EL (cell line): ENCODE measurements at places on chromosomes 1 and 21.

- peak; percentile 17 for DNase-seq
These were observed 37.8 kb downstream of the LPAR3 start for GRCh38 chr1:84855168-84855567.

DNA sequence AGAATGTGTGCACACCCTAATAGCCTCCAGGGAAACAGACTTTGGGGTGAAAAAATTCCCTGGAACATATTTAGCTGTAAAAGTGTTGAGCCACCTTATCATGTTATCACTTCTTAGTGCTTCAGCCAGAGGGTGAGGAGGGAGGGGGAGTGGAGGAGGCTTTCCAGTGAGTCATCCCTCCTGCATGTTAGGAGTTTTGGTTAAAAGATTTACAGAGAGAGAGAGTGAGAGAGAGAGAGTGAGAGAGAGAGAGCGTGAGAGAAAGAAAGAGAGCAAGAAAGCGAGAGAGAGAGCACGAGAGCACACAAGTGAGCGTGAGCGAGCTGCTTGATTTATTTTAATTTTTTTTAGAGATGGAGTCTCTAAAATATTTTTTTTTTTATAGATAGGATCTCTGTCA is 13.5 kb upstream of the CACNA1E start:
- DNase-seq = peak; percentile 71

GRCh38 chr21:35611708-35612132 is 448.6 kb downstream of the SETD4 start:
- peak; percentile 69 for DNase-seq

GRCh38 chr1:188355082-188355481 is 1526.3 kb downstream of the PLA2G4A start:
- no peak for DNase-seq

GRCh38 chr1:113895961-113896360 is 8.6 kb upstream of the BCL2L15 start:
- DNase-seq = no peak

DNA sequence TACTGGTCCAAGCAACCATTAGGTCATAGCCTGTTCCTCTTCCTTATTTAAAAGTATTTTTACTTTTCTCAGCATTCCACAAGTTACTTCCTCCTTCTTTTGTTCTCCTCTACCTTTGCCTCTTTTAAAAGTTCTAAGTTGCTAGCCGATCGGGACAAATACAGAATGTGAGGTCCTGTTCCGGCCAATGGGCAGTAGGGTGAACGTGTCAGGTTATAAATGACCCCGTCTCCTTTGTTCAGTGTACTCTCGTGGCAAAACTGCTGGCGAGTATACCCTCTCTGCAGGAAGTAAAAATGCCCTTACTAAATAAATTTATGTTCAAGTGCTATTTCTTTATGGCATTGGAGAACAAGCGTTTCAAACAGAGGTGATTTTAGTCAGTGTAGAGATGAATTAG is 2.5 kb downstream of the ADCY10 start:
- no peak for DNase-seq

- DNase-seq = no peak
These were observed 38.5 kb upstream of the C1orf105 start for GRCh38 chr1:172381946-172382345.

DNA sequence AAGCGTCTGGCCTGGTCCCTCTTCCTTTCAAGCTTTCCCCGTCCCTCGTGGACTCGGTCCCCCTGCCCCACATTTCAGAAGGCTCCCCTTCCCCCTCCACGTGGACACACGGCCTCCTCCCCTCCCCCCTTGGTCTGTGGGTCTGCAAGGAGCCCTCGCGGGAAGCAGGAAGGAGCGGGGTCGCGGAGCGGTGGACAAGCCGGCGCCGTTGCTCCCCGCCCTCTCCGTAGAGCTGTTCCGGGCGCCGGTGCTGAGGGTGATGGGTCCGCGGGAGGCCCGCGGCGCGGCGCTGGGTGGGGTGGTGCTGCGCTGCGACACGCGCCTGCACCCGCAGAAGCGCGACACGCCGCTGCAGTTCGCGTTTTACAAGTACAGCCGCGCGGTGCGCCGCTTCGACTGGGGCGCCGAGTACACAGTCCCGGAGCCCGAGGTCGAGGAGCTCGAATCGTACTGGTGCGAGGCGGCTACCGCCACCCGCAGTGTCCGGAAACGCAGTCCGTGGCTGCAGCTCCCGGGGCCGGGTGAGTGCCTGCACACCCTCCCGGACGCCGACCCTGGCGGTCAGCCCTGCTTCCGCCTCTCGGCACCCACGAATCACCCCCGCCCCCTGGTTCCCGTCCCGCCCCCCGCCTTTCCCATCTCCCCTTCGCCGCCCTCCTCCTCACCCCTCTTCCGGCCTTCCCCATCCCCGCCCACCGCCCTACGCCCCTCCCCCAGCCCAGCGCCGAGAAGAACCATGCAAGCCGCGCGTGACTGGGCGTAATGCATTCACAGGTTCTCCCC is 5.3 kb downstream of the FCRLB start:
- peak; percentile 92 for DNase-seq

DNA sequence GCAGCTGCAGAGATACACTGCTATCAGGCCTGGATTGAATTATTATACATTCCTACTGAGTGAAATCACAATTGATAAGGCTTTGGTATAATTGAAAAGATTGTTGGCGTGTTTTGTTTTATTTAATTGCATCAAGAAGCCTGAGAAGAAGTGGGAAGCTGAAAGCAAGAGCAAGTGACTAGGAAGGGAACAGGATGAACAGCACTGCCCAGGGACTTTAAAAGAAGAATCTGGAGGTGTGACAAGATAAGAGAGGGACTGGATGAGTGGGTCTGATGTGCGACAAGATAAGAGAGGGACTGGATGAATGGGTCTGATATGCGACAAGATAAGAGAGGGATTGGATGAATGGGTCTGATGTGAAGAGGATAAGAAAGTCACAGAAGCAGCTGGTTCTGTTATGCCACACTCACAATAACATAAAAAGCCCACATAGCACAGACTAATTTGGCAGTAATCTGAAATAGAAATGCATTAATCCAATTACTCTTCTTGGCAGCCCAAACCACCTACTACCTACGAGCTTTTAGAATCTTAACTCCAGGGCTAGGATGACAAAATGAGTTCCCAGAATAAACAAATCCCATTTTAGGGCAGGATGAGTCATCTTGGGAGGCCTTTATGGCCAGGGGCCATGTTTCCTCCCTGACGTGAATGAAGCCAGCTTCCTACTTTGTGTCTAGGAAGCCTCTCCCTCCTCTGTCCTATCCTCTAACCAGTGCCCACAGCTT is 129.7 kb downstream of the DUSP10 start:
- peak; percentile 91 for DNase-seq

DNA sequence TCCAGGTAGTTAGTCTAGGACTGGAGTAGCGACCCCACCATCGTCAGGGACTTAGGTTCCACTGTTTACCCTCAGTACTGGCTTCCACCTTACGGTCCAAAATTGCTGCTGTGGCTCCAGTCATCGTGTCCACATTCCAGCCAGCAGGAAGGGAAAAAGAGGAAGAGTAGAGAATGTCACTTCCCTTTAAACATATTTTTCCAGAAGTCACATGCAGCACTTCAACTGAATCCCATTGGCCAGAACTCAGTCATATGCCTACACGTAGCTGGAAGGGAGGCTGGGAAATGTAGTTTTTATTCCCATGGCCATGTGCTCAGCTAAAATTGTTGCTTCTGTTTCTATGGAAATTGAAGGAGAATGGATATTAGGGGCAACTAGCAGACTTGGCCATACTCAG is 84.1 kb upstream of the SELENON start:
- no peak for DNase-seq

- no peak for DNase-seq
These were observed 186.3 kb upstream of the USP25 start for GRCh38 chr21:15543473-15543872.

GRCh38 chr21:42575111-42575510 is 61.5 kb downstream of the SLC37A1 start:
- DNase-seq = no peak

DNA sequence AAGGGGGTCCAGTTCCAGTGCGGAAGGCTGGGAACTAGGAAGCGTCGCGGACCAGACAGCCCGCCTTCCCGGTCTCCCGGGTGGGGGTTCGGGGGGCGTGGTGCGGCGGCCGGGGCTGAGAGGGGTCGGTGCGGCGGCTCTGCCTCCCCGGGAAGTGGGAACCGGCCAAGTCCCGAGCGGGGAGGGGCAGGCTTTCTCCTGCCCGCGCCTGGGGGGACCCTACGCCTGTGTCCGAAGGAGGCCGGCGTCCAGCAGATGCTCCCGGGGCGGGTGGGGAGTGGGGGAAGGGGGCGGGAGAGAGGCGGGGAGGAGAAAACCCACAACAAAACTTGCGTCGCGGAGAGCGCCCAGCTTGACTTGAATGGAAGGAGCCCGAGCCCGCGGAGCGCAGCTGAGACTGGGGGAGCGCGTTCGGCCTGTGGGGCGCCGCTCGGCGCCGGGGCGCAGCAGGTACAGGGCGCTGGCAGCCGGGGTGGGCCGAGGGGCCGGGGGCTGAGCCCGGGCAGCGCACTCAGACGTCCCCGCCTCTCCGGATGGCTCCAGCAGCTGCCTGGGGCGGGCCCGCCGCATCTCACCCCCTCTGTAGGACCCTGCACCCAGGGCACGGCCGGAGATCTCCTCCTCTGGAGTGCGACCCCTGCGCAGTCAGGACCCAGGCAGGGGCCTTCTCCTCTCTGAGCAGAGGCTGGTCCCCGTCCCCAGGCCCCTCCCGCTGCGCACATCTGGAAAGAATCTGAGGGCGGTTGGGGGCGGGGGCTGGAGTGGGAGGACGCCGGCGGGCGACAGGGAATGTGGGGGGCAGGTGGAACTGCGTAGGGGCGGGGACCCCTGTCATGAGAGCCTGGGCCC is at the start of gene PODN:
PODN (plus strand) TSS at position 355 of the 849 bp plus-strand sequence. CDS start 7,643 bp downstream, outside the sequence.
- DNase-seq = peak; percentile 40

DNA sequence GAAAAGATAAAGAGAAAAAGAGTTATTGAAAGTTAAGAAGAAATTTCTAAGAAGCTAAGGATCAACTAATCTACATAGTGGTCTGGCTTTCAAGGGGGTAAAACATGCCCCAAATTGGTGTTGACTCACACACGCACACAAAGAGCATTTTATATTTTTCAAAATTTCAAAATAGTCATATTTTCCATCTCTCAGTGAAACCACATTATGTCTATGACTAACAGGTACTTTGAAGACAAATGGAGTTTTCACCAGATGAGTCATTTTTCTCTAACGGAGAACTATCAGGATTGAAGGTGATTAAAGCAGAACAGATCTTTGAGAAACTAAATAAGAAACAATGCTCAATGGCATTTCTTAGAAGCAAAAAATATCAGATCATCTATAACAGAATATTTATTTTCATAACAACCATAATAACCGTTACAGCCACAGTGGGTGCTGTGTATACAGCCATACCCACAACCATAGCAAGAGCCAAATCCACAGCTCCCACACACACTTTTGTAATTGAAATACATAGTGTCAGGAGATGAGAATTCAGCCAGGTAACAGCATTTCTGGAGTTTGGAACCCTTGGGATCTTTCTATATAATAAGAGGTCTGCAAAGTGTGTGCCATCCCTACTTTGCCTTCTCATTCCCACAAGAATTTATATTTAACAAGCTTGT is at the start of gene KRTAP21-3:
KRTAP21-3 (minus strand) TSS at position 539 of the 671 bp plus-strand sequence; CDS start at position 521, 18 bp downstream.
- no peak for DNase-seq

GRCh38 chr1:22117238-22117637 is 25.7 kb downstream of the WNT4 start:
- no peak for DNase-seq

- no peak for DNase-seq
These were observed 822 bp upstream of the ELOVL1 start for GRCh38 chr1:43368646-43369020.

- DNase-seq = no peak
These were observed 196.4 kb downstream of the PLPP3 start for GRCh38 chr1:56382929-56383328.

- no peak for DNase-seq
These were observed 60.0 kb upstream of the TLR5 start for GRCh38 chr1:223203034-223203408.

GRCh38 chr1:36328088-36328480 is 4.6 kb upstream of the EVA1B start:
- no peak for DNase-seq

- peak; percentile 78 for DNase-seq
These were observed 95.3 kb downstream of the ABCA4 start for GRCh38 chr1:94025383-94026340.

- DNase-seq = peak; percentile 86
These were observed at the start of gene GOLT1A for GRCh38 chr1:204213668-204214662. GOLT1A (minus strand) TSS chr1:204213988; CDS start chr1:204213906, 82 bp downstream.

- DNase-seq = peak; percentile 56
These were observed 36.3 kb upstream of the CITED4 start for GRCh38 chr1:40898431-40898901.

GRCh38 chr1:244862354-244862698 is 2.0 kb downstream of the HNRNPU start:
- no peak for DNase-seq

DNA sequence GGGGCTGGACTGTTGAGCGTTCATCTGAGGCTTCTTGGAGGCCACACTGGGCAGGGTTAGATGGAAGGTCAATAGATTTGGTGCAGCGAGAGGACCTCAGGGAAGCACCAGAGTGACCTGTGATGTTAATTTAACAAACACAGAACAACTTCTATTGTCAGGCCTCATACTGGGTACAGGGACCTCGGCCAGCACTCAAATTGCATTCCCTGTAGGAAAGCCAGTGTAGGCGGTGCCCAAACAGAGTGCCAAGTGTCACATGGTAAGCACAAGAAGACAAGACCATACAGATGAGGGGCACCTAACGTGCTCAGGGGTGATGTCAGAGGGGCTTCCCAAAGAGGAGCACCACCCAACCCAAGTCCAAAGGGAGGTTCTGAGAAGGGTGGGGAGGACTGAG is 1.3 kb downstream of the TMEM269 start:
- DNase-seq = no peak

- DNase-seq = no peak
These were observed 4.0 kb downstream of the DIRAS3 start for GRCh38 chr1:68046423-68046822.

GRCh38 chr1:22114083-22115012 is 28.5 kb downstream of the WNT4 start:
- no peak for DNase-seq

- no peak for DNase-seq
These were observed 266.7 kb upstream of the GJB5 start for GRCh38 chr1:34488080-34488708.

- no peak for DNase-seq
These were observed 661.6 kb downstream of the ADGRL2 start for GRCh38 chr1:82462366-82462765.

GRCh38 chr1:16293538-16293937 is 56.6 kb upstream of the CPLANE2 start:
- no peak for DNase-seq

DNA sequence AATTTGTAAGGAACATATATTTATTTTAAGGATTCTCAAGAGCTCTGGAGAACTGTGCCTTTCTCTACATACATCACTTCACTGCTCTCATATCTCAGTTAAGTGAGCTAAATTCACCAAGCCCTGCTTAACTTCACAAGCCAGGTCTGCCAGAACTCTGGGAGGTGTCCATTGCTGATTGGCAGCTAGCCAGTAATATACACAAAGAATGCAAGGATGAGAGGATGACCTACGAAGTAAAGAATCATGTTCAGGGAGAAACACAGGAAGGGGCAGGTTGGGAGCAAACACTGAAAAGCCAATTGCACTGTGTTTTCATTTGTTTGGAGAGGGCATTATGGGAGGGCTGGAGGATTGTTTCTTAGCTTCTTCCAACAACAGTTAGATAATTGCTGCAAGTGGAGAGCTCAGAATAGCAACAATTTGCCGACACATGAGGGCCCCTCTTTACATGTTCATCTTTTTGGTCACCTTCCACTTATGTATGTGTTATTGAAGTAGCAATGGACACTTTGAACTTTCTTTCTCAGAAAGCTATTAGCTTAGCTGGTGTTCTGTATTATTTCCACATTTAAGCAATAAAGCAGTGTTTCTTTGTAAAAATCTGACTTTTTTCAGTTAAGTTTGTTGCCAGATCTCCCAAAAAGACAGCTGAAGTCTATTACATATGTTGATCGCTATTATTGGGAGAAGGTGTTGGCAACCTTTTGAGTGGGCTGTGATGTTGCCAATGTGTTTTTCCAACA is 254.8 kb downstream of the LTN1 start:
- DNase-seq = peak; percentile 62
